Choroid plexus epithelial cell (primary cell): ENCODE measurements at places on chromosomes 5 and 9.

GRCh38 chr9:73014011-73014410 lies 61.2 kb upstream of the ALDH1A1 start:
- DNase-seq = no peak

DNA sequence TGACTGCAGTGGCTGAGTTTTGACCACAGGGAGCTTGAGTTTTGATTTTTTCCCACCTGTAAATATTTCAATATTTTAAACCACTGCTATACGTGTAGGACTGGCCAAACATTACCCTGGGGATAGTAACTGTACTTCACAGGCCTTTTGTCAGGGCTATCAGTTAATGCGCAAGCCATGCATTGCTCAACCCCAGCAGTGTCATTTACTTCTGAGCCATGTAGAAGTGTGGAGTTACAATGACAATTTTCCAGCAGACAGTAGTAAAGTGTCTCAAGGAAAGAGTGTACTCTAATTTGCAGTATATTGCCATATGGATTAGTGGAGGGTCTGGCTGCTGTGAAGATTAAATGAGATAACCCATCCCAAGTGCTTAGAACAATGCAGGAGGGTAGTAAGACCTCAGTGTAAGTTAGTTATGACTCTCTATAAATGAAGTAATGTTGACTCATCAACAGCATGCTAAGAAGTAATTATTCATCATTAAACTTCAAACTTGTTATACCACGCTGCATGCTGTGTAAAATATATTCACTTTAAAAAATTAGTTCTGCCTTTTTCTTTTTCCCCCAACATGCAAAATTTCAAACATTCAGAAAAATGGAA lies 489.2 kb downstream of the KDM4C start:
- no peak for DNase-seq

DNA sequence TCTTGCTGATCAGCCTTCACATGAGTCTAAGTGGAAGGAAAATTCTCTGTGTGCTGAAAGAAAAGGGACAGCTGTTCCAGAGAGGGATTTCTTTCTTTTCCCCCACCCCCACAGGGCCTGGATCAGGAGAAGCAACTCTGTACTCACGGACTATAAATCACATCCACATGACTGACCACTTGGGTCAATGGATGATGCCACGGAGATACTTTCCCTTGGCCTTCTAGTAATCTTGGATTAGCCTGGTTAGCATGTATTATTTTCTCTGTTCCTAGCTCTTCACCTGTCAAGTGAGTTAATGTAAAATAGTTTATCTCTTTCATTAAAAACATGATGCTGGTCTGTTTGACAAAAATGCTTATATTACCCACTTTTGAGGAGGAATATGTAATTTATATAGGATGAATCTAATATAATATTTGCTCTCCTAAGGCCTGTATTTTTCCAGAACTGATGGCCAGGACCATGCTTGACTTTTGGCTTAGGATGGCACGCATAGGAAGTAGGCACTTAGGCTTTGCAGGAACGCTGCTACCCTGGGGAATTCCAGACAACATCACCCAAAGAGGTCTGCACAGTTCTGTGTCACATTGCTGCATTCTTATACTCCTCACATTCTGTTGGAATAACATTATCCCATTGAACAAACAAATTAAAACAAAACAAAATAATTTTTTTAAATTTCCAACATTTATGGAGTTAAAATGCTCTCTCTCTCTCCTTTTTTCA lies 892.1 kb downstream of the TLE1 start:
- DNase-seq = no peak

- DNase-seq = no peak
Measured at GRCh38 chr5:73388740-73389139, 59.8 kb downstream of the FOXD1 start.
